ENCODE measurements at places on chromosomes 6 and 20.

GRCh38 chr6:120916844-120917243 is 417.4 kb downstream of the TBC1D32 start:
- DNase-seq = no peak

DNA sequence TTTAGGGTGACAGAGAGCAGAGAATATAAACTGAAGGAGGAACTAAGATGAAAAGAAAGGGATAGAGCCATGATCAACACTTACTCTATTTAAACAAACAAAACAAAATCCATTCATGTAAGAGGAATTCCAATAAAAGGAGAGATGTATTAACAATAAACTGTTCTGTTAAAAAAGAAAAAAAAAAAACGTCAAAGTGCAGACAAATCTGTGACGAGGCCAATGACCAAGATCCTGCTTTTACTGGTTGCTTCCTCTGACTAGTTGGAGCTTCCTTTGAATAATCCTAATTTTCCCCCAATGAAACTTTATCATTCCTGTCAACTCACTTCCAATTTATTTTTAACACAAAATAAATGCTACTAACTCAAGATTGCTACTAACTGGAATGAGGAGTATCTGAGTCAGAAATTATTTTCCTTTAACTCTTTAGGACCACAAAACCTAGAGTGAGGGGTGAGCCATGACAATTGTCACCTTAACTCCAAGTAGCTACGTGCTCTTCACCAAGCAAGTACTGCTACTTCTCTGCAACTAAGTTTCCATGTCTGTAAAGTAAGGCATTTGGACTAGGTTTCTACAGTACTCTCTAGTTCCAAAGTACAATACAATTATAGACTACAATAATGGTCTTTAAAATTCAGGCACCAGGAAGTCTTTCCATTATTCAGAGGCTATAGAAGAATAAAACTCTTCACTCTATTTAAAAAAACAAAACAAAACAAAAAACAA is 152.0 kb downstream of the PTPRK start:
- no peak for DNase-seq

GRCh38 chr6:53765270-53765669 is 29.5 kb upstream of the LRRC1 start:
- DNase-seq = no peak

- DNase-seq = no peak
Observed at GRCh38 chr6:169159331-169159730, 94.3 kb downstream of the THBS2 start.

- DNase-seq = no peak
Observed at GRCh38 chr6:136777651-136778050, 14.6 kb downstream of the MAP3K5 start.

All from GM12892 (cell line).